T-helper 9 cell (primary cell): ENCODE measurements at places on chromosomes 12 and 14.

GRCh38 chr12:27589419-27589818 is 65.4 kb downstream of the PPFIBP1 start:
- no peak for DNase-seq

DNA sequence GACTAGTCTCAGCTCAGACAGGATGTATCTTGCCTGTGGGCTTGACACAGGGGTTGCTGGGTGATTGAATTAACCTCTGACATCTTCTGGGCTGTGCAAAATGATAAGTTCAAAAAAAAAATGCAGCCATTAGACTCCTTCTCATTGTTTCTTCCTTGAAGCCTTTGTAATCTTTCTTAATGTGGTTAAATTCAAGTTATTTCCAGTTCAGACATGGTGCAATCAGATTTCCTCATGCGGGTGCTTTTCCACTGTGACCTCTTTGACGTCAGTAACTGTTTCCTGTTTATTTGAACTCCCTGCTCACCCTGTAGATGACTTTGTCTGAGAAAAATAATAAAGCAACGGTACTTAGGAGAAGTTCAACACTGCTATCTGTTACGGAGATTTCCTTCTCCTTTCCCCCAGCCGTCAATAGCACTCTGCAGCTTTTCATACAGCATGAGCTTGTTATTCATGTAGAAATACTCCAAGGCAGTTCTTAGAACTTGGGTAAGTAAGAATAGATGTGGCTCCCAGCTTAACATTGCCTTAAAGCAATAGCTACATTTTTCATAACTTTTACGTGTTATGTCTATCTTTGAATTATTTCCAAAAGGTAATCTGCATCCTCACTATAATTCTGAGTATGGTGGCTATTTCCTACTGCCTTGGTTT is 155.5 kb downstream of the PRKCH start:
- DNase-seq, result no peak

- DNase-seq, result no peak
Observed at GRCh38 chr12:130220706-130221100, 58.4 kb downstream of the FZD10 start.

- DNase-seq, result no peak
Observed at GRCh38 chr14:90970167-90970600, 90.3 kb downstream of the RPS6KA5 start.

DNA sequence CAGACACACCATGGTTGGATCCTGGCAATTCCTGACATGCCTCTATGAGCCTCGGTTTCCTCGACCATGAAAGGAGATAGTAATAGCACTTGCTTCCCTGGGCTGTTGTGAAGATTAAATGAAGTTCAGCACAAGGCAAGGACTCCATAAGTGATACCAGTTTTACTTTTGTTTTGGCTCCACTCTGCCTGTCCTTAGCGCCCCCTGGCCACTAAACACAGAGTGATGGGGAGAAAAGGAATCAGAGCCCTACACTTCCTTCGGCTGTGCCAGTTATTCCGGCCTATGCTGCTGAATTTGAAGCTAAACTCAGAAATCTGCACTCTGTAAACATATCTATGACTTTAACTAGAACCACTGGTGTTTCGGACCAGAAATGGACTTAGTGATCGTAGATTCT is 173.8 kb downstream of the C12orf75 start:
- DNase-seq, result no peak
